ENCODE measurements at places on chromosomes 6 and 20.

DNA sequence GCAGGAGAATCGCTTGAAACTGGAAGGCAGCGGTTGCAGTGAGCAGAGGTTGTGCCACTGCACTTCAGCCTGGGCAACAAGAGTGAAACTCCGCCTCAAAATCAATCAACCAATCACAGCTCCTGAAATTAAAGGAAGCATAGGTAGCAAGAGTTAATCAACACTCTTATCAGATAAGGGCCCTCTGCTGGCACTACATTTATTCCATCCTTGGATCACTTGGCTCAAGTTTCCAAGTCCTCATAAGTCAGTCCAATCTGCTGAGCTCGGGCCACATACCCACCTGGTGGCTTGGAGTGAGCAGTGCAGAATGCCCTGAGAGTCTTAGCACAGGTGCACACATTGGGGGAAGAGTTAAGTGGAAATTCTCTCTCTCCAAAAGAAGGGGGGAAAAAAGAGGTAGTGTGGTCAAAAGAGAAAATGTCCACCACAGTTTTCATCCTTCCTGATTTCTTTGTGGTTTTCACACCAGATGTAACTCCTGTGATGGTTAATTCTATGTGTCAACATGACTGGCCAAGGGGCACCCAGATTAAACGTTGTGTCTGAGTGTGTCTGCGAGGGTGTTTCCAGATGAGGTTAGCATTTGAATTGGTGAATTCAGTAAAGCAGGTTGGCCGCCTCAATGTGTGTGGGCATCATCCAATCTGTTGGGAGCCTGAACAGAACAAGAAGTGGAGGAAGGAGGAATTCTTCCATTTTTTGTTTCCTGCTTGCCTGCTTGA lies 14.2 kb upstream of the FAM8A1 start:
- no peak for DNase-seq

DNA sequence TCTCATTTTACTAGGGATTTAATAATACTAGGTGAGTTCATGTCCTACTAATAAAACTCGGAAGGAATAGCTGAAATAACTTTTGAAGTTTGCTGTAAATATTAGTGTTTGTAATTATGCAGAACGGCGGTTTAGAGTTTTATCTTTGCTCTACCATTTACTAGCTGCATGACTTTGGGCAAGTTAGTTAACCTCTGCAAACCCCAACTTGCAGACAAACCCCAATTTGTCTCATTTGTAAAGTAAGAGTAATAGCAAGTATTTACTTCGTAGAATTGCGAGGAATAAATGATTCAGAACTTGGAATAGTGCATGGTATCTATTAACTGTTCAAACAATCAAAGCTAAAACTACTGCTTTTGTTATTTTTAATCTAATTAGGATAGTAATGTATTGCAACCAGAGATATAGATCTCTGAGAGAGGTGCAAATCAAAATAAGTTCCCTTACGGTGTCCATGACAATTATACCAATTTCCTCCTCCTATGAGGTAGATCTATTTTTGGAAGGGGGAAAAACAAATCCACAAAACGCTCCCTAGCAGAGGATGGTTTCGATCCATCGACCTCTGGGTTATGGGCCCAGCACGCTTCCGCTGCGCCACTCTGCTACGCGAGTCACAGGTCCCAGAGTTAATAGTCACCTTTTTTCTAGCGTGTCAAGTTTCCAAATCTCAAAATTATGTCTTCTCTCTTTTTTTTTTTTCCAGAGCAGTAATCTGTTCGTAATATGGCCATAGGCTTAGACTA lies 35.1 kb upstream of the BTN3A2 start:
- DNase-seq, result no peak

- DNase-seq, result no peak
Observed at GRCh38 chr6:23245572-23245971, 676.2 kb downstream of the HDGFL1 start.

DNA sequence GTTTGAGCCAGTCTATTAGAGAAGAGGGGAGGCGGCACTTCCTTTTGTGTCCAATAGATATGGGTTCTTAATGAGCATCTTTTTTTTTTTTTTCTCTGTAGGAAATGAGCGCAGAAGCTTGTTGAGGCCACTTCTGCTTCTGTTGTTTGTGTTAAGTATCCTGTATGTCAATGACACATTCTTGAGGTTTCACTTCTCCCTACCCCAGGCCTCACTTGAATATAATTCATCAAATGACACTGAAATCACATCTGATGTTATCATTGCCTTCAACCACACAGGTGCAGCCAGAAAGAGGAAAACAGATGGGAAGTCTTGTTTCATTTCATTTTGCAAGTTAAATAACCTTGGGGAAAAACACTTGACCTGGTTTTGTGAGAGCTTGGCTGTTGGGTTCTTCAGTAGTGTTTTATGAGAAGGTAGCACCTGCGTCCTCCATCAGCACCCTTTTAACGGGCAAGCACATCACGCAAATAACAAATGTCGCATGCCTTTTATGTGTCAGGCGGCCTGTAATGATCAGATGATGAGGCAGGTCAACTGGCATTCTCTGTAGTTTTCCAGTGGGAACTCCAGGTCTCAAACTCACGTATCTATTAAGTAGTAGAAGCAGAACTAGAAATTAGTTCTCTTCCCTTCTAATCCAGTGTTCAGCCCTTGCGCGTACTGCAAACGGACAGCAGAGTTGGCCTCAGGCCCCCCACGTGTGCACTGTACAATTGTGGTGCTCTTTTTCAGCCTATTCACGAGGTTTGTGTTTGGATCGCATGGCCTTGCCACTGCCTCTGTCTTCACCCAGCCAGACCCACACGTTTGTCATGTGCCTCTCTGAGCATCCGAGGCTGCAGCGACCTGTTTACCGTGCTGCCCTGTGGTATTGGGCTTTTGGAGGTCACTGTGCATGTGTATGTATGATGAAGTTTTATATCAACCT lies 23.5 kb downstream of the PLEKHG1 start:
- DNase-seq, result no peak

- no peak for DNase-seq
Observed at GRCh38 chr6:14921878-14922671, 323.8 kb upstream of the JARID2 start.

- DNase-seq, result no peak
Observed at GRCh38 chr6:37826993-37827392, 7.5 kb downstream of the ZFAND3 start.

DNA sequence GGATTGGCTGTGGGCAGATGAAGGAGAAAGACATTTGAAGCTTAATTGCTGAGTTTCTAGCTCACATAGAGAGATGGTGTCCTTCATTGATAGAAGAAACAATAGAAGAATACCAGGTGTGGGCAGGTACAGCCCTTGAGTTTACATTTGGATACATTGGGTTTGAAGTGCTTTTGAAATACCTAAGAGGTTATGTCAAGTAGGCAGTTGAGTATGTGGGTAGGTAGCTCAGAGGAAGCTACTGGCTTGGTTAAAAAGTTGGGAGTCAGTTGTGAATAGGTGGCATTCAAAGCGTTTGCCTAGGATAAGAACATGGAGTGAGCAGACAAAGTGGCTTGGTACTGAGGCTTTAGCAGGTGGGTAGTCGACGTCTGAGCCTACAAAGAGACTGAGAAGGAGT lies 25.0 kb downstream of the NDUFAF5 start:
- DNase-seq, result no peak
